CD4-positive, alpha-beta T cell treated with Interleukin-6 at 100 ng/mL for 8 hours (primary cell): ENCODE measurements at places on chromosomes 7 and 10.

GRCh38 chr7:94195813-94196212, 191.7 kb upstream of the BET1 start:
- no peak for DNase-seq

- DNase-seq, result peak; percentile 79
Measured at GRCh38 chr7:3092468-3092867, 48.8 kb upstream of the CARD11 start.

GRCh38 chr7:112371701-112372100, 78.6 kb upstream of the IFRD1 start:
- DNase-seq, result no peak

GRCh38 chr10:61911425-61911824, 9.9 kb downstream of the ARID5B start:
- DNase-seq, result no peak

- peak; percentile 52 for DNase-seq
Measured at GRCh38 chr7:97179454-97180104, 62.1 kb downstream of the SDHAF3 start.

DNA sequence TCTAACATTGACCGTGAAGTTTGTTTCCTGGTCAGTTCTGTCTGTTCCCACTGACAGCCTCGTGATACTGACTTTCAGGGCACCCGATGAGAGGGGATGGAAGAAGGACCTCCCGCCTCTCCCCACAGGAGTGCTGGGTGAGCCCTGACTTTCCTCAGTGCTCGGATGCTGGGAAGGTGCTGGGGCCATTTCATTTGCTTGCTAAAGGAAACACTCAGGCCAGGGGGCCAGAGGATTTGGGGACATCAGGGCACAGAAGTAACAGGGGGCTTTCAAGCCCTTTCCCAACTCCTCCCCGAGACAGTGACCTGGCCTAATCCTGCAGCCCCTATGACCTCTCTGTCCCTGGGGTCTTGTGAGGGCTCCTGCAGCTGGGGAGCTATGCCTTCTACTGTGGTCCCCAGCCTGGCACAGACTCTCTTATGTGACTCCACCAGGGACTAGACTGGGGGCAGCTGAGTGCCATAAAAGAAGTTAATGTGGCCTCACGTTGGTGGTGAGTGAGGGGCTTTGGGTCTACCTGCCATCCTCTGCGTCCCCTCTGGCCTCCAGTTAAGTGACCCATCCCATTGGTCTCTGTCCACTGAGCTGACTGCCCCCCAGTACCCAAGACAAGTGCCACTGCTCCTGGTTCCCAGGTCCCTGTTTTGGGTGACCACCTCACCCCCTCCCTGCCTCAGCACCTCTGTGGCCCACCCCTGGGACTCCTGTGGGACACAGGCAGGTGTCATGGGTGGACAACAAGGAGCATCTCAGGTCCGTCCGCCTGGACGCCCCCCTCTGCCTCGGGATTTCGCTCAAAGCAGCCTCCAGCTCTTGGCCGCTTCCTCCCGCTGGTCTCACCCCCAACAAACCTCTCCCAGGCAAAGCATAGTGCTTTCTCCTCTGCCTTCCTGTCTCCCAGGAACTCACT, 33.4 kb upstream of the HSPA12A start:
- no peak for DNase-seq

- no peak for DNase-seq
Measured at GRCh38 chr10:34581801-34582532, 233.1 kb downstream of the PARD3 start.

GRCh38 chr7:90726120-90726519, 130.0 kb downstream of the CDK14 start:
- no peak for DNase-seq

DNA sequence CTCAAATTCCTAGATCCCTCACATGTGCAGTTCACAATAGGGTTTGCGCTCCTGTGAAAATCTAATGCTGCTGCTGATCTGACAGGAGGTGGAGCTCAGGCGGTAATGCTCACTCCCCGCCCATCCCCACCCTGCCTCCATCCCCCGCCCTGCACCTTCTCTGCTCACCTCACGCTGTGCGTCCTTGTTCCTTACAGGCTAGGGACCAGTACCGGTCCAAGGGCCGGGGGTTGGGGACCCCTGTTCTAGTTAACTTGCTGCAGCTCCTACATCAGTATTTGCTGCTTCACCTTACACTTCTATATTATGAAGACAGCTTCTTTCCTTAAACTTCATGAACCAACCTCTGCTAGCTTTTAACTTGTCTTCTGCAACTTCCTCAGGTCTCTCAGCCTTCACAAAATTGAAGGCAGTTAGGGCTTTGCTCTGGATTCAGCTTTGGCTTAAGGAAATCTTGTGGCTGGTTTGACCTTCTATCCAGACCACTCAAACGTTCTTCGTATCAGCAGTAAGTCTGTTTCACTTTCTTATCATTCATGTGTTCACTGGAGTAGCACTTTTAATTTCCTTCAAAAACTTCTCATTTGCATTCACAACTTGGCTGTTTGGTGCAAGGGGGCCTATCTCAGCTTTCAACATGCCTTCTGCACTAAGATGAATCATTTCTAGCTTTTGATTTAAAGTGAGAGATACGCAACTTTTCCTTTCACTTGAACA, 1.7 kb upstream of the TNKS2 start:
- peak; percentile 64 for DNase-seq

DNA sequence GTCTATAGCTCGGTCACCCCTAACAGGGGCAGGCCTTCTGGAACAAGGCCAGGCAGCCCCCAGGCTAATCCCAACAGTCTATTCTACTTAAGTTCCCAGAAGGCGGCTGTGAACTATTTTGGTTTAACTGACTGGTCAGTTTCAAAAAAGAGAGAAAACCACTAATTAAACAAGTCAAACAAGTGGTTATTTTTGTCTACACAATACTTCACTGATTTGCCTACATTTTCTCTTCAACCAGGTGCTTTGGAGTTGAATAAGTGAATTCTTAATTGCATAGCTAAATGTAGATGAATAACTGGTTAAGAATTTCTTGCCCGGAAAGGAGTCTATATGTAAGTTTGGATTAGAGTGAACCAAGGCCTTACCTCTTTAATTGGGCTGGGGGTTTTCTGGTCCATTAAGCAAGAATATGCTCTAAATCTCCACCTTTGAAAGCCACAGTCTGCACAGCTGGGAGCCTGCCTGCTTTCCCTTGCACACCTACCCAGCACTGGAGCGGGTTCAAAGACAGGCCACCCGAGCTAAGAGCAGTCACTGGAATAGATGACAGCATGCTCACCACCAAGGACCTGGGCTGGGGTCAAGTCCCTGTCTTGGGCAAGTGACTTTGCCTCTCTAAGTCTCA, 70.4 kb downstream of the TBXAS1 start:
- DNase-seq, result no peak

DNA sequence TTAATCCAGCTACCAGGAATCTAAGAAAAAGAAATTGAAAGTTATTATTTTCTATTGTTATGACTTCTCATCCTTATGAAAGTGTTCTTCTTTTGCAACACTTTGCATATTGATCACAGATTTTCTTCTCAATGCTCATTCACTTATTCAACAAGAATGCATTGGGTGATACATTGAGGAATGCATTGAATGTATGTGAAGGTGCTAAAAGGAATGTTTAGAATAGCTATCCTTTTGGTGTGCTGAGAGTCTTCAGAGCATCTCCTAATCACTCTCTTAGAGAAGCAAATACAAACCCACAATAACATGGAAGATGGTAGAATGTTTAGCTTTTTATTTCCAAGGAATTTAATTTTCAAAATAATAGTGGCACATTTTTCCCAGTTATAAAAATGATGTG, 122.1 kb upstream of the KMT2E start:
- no peak for DNase-seq

DNA sequence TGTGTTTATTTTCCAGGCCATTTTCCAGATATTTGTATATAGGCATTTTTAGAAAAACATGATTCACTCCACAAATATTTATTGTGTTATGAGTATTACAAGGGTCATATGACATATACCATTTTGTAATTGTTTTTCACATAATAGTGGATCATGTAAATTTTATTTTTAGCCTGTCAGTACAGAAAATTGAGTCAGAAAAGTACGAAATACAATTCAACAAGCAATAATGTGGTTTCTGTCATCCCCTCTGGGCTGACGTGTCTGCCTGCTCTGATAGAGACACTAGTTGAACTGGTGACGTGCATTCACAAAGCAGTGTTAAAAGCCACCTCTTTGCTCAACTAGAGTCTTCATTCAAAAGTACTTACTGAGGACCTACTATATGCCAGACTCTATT, 97.9 kb upstream of the STEAP1B start:
- no peak for DNase-seq

GRCh38 chr10:67539312-67539711, 156.7 kb downstream of the CTNNA3 start:
- no peak for DNase-seq

DNA sequence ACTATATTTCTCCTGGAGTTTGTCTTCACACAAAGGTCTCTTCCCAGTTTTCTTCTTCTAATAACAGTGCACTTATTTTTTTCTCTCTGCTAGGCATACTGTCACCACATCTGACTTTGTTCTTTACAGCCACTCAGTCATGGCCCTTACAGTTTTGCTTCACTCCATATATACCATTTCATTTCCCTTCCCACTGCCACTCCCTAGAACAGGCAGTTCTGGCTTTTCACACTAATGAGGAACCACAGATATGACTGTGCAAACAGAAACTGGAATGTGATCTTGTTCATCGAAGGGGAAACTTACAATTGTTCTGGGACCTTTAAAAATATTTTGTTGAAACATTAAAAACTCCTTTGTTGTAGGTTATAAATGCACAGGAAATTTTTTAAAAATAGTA, 67.3 kb downstream of the EPDR1 start:
- no peak for DNase-seq

- DNase-seq, result no peak
Measured at GRCh38 chr10:37952926-37953325, 23.5 kb downstream of the ZNF25 start.

DNA sequence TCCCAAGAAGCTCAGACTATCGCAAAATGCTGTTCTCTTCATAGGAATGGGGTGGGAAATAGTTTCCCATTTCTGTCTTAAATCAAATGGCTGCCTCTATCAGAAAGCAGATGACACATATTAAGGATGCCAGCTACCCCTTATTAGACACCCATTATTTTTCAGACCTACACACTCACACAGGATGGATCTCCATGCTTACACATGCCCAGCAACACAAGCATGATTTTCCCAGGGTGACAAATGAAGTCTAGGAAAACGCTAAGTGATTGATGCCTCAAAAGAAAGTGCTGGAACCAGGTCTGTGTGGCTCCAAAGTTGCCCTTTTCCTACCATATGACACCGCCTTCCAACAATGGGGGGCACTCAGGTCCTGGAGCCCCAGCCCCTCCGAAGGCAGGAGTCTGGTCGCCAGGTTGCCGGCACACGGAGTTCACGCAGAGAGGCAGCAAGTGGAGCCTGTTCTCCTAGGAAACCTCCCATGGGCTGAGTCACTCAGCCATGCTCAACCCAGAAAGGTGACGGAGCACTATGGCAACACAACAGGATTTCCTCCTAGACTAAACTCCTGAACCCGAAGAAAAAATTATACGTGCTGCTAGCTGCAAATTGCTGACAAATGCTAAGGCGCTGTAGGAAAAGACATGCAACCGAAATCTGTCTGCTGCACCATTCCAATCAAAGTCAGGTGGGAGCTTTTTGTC, 19.8 kb downstream of the VOPP1 start:
- no peak for DNase-seq

DNA sequence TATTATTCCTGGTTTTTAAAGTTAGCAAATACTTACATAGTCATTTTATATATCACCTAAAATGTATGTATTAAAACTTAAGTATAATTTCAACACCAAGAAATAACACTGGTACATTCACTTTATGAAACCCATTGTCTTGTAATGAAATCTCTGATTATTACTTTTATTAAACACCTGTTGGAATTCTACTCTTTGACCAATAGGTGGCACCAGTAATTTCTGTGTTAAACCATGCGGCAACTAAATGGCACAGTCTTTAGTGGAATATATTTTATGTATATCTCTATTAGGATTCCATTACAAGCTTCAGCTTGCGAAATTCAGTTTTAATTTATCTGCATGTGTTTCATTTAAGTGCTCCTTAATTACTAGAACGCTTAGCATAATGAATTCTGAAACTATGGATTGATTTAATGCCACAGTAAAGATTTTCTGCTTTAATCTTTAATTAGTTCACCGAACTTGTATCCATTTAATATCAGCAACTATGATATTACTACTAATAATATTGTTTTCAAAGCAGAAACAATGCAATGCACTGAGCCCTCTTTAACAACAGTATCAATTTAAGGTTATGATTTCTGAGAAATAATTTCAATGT, 181.3 kb downstream of the MAGI2 start:
- no peak for DNase-seq

DNA sequence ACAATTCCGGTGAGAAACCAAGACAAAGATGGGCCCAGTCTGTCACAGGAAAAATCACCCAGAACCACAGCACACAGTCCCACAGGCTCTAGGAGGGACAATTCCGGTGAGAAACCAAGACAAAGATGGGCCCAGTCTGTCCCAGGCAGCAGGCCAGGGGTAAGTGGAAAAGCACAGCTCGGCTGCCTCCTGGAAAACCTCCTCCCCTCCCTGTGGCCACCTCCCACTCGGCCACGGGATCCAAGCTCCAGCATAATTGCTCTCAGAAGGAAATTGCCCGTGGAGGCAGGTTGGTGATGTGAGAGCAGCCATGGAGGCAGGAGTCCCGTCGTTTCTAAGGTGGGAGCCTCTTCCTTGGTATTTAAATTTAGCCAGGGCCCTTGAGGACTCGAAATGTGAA, 95.7 kb downstream of the PLXNA4 start:
- no peak for DNase-seq

- no peak for DNase-seq
Measured at GRCh38 chr7:155003092-155003375, at the start of gene PAXIP1. Gene PAXIP1, minus strand, starts transcription at chr7:155003124. Its CDS starts 195 bp downstream, at chr7:155002929.

- no peak for DNase-seq
Measured at GRCh38 chr7:38880454-38880853, 28.5 kb downstream of the VPS41 start.

- DNase-seq, result peak; percentile 34
Measured at GRCh38 chr7:3464900-3465622, 164.0 kb downstream of the SDK1 start.

DNA sequence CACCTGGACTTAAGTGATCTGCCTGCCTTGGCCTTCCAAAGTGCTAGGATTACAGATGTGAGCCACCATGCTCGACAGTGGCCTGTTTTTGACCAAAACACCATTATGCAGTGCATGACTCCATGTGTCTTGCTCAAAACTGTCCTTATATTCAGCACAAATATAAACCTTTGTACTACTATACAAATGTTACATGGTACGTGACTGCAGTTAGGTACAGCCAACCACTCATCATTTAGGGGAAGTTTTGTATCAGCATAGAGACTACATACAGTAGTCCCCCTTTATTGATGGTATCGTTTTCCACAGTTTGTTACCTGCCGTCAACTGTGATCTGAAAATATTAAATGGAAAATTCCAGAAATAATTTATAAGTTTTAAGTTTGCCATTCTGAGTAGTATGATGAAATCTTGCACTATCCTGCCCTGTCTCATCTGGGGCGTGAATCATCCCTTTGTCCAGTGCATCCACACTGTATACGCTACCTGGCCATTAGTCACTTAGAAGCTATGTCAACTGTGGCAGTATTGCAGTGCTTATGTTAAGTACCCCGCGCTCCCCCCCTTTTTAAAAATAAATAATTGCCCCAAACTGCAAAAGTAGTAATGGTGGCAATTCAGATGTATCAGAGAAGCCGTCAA, 23.3 kb upstream of the ZNF282 start:
- DNase-seq, result no peak

- no peak for DNase-seq
Measured at GRCh38 chr7:199483-200249, 7.3 kb downstream of the FAM20C start.

- no peak for DNase-seq
Measured at GRCh38 chr7:14739841-14740185, 162.7 kb downstream of the DGKB start.

GRCh38 chr10:77564731-77565589, 72.6 kb downstream of the KCNMA1 start:
- no peak for DNase-seq

GRCh38 chr7:129170441-129171021, 17.9 kb upstream of the SMO start:
- no peak for DNase-seq
